Activated T-cell treated with anti-CD3 and anti-CD28 coated beads, Interleukin-2, amount 50 U/mL, for 24 hours (primary cell): ENCODE measurements at places on chromosomes 7 and 10.
A peak's percentile ranks its signal among the peaks of the same experiment; 100 is the strongest.

DNA sequence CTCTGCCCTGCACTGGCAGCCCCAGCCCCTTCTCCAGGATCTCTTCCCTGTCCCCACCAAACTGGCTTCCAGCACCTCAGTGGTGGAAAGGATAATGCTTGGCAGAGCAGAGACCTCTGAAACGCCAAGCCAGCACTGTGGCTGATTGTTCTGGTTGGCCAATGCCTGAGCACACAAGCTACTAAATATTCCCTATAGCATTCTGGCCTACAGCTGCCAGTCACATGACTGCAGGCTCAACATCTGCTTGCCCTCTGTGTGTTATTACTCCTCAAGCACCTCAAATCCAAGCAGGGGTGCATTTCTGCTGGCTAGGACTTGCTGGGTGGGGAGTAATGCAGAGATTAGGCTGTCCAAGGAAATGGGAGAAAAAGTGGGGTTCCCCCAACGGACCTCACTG, 6.1 kb downstream of the TBATA start:
- DNase-seq = peak; percentile 23

GRCh38 chr7:56009695-56010094, 41.5 kb downstream of the PSPH start:
- no peak for DNase-seq

DNA sequence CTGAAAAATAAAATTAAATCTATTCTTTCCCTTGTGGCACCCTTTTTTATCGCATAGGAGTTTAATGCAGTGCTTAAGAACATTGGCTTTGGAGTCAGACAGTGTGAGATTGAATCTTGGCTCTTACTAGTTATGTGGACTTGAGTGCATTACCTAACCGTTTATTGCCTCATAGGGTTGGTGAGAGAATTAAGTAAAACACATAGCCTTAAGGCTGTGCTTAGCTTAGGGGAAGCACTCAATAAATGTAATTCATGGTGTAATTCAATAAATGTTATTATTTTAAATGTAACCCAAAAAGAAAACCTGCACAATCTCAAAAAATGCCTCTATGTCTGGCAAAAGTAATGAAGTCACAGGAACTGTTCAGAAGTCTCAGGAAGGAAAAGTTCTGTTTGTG, 2.7 kb downstream of the STK17A start:
- no peak for DNase-seq

DNA sequence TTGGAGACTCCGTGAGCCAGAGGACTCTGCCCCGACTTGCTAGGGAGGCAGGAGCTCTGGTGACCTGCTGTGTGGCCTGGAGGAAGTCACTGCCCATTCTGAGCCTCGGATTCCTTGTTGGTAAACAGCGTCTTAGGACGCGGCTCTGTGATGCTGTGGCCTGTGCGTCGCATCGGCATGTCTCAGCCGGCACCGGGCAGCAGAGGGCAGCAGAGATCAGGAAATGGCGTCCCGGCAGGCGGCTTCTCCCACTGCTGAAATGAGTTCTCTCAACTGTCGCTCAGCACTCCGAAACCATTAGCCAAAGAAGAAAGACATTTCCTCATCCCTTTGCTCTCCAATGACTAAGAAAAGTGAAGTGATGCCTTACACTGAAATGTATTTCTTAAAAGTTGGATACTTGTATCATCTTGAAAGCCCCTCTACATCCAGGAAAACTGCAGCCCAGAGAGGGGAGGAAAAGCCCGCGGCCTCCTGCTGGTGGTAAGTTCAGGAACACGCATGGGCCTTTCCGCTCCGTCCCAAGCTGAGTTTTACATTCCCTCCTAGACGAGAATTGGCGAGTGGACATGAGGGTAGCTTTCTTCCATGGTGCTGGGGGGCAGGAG, 91.7 kb downstream of the WDR11 start:
- DNase-seq = peak; percentile 85

DNA sequence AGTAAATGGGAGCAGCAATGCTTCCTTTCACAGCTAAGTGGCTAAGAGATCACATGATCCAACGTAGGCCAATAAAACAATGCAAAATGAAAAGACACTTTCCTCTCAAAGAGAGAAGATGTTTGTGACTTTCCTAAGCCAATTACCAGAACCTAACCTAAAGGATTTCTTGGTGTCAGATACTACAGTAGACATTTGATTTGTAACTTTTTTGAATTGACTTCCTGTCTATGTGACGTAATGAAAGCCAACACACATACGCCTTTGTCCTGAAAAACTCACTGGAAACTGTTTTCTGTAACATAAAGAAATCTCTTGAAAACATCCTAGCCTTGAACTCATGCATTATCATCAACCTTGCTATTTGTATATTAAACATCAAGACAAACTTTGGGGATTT, 417.1 kb downstream of the GPAM start:
- DNase-seq = no peak

- no peak for DNase-seq
Measured at GRCh38 chr10:60704471-60704870, 73.8 kb upstream of the CDK1 start.

- DNase-seq = no peak
Measured at GRCh38 chr10:23742368-23742767, 303.5 kb downstream of the OTUD1 start.

GRCh38 chr10:387909-388660, 252.8 kb downstream of the ZMYND11 start:
- DNase-seq = no peak

DNA sequence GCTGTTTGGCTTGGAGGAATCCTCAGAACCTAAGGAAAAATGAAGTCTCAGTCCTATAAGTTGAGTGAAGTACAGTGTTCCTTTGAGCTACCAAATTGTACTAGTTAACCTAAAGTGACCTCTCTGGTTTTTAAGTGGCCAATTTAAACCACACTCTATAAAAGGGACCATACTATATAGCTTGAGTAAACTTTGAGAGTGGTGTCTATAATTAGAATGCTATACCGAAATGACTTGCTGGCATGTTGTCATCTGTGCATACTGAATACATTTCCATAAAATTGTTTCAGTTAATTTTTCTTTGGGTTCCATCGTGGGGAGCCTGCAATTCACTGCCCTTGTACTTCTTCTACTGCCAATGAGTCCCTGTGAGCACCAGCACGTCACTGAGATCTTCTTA, 151.1 kb downstream of the DKK1 start:
- DNase-seq = no peak

DNA sequence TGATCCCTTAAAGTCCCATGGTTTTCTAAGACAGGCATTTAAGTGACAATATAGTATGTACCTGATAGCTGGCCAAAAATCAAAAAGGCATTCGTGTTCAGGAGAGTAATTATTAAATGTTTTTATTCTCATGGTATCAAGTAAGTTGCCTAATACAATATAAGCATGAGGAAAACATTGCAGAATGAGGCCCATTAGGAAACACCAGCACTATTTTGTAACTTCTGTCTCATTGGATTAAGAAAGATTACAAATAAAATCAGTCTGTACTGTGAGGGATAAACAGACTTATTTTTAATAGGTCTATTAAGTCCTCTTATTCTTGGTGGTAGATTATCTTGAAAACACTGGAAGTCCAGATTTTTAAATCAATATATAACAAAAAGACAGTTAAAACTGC, 110.1 kb downstream of the SNX13 start:
- no peak for DNase-seq

DNA sequence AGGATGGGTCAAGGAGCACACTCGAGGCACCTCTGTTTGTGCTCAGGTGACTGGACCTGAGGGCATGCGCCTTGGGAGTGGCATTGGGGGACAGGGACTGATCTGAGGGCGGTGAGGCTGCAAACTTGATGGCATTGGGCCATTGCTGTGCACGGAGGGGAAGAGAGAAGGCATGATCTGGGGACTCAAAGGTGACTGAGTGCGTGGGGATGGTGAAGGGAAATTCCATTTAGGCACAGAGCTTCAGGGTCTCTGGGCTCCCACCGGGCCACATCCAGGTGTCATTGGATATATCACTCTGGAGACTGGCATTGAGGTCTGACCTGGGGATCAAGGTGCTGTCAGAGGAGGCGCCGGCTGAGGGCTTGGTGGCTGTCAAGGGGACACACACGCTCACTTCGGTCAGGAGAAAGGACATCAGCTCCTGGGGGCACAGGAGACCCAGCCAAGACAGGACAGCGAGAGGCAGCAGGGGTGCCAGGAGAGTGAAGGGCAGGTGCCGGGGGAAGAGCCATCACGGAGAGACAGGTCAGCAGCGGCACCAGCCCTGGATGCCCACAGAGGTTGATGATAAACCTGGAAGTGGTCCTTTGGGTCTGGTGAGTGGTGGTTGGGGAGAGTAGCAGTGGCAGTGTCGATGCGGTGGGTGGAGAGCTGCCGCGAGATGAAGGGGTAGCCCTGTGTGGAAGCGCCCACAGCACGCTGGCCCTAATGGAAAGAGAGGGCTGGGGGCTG, 5.5 kb downstream of the ADCK2 start:
- DNase-seq = peak; percentile 20

GRCh38 chr10:103350517-103351260, at the start of gene PCGF6:
TSS of gene PCGF6 (minus strand) at chr10:103351140. CDS start at chr10:103351066, 74 bp downstream.
- DNase-seq = peak; percentile 89

DNA sequence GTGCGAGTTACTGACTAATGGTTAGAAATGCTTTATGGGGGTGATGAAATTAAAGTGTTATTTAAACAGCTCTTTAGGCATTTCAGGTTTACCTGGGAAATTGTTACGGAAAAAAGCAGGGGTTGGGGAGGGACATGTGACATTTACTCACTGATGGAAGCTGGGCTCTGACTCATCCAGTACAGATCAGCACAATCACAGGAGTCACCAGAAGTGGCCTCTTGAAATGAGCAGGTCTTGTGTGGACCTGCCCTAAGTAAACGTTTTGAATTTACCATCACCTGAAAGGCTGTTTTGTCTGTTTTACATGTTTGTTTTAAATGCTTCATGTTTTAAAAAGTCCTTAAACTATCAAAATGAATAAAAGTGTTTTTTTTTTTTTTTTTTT, 2.3 kb downstream of the GLRX3 start:
- no peak for DNase-seq

DNA sequence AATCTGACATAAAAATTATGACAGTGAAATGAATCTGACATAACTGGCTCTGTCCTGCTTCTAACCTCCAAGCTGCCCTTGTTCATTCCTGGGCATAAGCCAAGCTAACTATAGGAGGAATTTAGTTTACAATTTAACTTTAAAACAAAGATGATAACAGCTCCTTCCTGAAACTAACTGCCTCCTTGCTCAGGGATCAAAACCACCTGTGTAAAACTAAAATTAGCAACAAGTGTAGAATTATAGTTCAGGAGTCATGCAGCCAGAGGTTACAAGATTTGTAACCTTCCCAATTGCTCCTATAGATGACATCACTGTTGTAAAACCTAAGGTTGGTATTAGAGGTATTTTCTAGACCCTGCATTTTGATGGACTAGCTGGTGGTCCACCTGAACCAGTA, 256.4 kb upstream of the POM121L12 start:
- no peak for DNase-seq

- DNase-seq = no peak
Measured at GRCh38 chr10:7260412-7260900, 150.4 kb downstream of the SFMBT2 start.

- DNase-seq = no peak
Measured at GRCh38 chr10:132724446-132724845, 61.5 kb downstream of the NKX6-2 start.

DNA sequence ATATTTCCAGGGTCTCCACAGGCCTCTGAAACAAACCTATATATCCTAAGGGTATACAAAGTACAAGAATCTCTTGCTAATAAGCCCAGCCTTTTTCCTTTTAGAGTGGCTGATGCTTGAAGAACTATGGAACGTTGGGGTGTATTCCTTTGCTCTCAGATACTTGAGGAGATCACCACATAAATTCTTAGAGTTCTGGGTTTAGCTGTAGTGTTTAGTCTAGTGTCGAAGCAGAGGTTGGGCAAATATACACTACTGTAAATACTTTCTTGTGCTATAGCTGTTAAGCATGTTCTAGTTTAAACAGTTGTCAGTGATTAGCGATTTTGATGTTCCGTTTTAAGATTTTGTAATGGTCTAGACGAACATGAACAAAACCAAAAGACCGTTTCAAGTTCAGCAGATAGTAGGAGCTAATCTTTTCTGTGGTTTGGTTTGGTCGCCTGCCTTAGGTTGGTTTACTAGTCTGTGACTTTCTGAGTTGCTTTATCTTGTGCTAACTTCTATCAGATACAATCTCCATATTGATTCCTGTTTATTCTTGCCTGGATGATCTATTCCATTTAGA, 229.6 kb downstream of the NSUN6 start:
- no peak for DNase-seq

DNA sequence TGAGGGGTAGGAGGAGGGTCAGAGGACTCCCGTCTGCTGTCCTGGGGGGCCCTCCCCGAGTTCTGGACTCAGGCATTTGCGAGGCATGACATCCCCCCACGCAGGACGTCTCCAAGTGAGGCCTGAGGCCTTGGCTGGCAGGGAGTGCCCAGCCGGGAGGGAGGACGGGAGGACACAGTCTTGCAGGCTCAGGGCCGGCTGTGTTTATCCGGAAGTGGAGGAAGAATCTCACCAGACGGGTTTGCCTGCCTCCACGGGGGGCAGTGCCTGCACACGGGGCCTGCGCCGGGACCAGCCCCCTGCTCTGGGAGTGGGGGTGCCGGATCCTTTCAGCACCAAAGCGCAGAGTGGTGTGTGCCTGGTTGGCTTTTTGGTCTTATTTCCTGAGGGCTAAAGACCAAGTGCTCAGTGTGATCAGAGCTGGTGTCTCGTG, 10.9 kb downstream of the PWWP2B start:
- no peak for DNase-seq

DNA sequence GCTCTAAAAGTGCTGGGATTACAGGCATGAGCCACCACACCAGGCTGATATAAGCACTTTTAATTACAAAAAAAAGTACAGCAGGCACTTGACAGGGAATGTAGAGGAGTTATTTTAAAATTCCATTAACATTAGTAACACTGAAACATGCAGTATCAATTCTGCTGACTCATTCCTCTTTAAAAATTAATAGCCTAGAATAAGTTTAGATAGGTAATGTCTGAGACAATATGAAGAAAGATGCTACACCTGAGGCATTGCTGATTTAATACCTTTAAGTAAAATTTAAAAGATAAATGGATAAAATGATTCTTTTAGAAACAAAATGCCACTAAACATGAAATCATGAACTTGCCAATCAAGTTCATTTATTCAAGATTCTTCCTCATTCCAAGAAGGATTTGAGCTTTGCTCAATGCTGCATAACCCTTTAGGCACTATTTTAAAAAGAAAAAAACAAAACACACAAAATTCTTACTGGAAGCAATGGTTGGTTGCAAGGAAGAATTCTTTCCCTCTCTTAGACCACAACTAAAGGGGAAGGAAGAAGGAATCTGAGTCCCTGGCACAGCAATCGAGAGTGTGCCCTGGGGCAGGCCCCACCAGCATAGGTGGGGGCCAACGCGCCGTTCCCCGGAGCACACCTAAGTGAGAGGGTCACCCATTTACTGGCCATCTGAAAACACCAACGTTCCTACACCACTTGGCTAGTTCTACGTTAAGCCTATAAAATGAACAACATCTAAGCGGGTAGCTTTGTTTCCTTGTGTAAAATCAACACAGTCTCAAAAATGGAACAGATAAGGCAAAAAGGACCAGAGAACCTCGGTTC, 26.6 kb downstream of the ESYT2 start:
- no peak for DNase-seq

DNA sequence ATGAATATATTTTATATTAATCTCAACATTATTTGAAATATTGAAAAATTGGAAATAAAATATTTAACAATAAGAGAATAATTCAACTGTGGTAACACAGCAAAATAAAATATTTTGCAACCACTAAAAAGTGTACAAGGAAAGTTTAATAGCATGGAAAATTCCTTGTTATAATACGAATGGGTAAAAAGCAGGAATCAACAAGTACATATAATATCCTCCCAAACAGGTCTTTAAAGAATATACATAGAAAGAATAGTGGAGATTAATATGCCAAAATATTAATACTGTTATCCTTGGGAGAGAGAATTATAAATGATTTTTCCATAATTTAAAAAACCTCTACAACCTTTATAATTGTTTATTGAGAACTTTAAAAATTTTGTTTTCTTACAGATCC, 1.0 kb downstream of the DNAJC12 start:
- DNase-seq = no peak
